ENCODE measurements at places on chromosomes 1 and 21.

DNA sequence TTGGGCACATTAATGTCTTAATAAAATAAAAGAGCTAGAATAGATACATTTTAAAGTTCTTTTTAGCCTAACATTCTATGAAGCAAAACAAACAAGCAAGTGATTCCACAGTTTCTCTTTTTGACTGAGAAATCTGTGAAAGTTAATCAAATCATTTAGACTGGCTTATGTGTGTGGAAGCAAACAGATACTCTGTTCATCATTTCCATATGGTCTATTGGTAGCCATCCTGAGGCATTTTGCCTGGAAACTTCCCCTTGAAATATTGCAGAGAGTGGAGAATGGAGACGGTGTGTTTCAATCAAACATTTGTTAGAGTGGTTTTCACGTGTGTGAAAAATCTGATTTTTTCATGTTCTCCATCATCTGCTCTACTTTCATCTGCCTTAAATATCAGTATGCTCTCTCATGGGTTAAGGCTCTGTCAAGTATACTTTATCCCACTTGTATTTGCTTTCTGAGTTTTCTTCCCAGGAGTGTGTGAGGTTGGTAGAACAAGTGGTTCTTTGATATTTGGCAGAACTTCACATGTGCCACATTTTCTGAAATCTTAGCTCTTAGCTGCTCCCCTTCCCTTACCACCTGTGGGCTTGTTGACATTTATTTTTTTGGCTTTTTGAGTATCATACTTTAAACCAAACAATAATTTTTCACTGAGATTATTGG lies 139.1 kb upstream of the PTGFR start:
- DNase-seq, result no peak

GRCh38 chr1:7620196-7620595 lies 150.9 kb upstream of the VAMP3 start:
- DNase-seq, result no peak

DNA sequence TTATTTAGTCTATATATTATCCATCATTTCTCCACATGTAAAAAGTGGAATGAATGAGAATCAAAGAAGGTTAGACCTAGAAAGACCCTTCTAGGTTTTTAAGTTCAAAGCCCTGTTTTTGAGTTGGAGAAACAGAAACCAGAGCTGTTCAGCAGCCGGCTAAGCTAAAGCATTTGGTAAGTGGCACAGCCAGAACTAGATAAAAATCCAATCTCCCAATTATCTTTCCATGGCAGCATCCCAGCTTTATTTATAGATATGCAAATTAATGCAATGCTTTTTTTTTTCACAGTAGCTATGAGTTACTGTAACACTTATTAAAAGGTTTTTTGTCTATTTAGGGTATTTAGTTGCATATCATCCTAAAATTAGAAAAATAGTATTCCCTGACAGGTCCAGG lies 85.1 kb downstream of the NIBAN1 start:
- no peak for DNase-seq

GRCh38 chr1:20093940-20094391 lies 24.0 kb downstream of the PLA2G5 start:
- no peak for DNase-seq

DNA sequence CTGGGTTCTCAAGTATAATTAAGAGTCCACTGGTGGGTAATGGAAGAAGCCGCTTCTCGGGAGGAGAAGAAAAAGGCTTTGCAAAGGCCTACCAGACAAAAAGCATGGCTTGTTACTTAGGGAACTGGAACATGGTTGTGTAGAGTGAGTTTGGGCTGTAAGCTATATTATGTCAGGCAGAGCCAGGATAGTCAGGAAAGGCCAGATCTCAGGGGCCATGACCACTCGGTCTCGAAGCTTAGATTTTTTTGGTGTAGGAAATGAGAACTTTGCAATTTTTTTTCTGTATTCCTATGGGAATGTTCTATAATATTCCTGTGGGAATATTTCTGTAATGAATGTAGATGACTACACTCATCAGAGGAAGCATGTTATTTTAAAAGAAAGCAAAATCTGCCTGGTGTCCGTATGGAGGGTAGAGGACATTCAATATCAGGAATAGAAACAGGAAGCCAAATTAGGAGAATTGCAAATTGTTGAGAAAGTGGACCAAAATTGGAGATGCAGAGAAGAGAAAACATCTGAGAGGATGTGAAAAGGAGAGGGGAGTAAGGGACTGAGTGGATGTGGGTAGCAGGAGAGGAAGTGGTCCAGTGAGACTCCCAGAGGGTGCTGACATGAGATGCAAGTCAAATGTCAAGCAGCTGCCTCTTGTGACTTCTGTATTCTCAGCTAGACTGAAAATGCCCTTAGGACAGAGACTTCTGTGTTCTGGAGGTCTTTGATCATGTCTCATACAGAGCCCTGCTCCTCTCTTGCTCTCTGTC lies 45.2 kb upstream of the HAO2 start:
- no peak for DNase-seq

- no peak for DNase-seq
These were observed 21.9 kb downstream of the SYNJ1 start for GRCh38 chr21:32705901-32706300.

GRCh38 chr1:107432108-107432507 lies 291.3 kb downstream of the NTNG1 start:
- DNase-seq, result no peak

- no peak for DNase-seq
These were observed 48.4 kb upstream of the PTPRC start for GRCh38 chr1:198590454-198590853.

DNA sequence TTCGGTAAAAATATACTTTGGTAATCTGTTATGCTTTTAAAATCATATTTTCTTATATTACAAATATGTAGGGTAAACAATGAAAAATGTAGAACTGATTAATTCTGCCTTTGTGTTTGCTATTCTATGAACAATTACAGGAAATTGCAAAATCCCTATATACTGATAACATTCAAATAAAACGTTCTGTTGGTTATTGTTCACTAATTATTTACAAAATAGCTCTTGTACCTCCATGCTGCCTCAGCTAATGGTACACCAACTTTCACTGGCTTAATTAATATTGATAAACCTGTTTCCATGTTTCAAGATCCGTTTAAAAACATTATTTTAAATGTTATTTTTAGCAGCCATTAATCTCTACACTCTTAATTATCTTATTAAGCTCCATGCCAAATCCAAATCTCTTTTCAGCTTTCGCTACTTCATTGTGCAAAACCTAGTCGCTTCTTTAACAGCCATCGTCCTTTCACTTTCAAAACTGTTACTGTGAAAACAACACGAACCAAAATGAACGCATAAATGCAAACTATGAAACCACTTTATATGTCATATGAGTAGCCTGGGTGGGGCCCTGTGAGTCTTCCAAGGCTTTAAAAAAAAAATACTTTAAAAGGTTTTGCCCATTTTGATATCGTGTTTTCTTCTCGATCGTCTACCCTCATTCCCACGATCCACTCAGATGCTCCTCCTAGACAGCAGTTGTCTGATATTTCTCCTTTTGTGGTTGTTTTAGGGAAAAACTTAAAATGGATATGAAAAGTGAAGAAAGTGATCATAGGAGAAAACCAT lies 807.1 kb downstream of the USP25 start:
- no peak for DNase-seq

GRCh38 chr1:181173761-181174447 lies 85.4 kb downstream of the IER5 start:
- no peak for DNase-seq

DNA sequence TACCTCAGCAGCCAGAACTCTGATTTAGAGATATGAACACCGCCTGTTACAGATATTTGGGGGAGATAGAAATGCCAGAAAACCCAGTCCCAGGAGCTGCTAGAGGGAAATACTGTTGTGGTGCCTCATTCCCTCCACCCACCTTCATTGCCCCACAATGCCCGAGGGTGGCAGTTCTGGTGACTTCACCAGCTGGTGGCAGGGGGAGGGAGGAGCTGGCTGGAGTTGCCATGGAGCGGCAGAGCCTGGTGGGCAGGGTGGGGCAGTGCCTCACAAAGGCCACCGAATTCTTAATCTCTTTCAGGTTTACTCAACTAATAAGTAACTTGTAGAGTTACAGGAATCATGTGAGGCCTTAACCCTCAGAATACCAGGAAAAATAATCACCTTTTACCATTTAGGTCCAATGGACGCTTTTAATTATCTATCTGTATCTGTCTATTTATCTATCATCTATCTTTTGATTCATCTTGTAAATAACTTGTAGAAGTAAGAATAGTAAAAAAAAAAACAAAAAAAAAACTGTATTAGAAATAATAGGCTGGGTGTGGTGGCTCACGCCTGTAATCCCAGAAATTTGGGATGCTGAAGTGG lies 11.7 kb upstream of the S100A11 start:
- DNase-seq, result no peak

GRCh38 chr21:33383056-33383888 lies 19.9 kb upstream of the IFNGR2 start:
- DNase-seq, result no peak

- DNase-seq, result no peak
These were observed 10.1 kb upstream of the TFF1 start for GRCh38 chr21:42376338-42376982.

- no peak for DNase-seq
These were observed 253.1 kb upstream of the ADGRL4 start for GRCh38 chr1:79259390-79260336.

- DNase-seq, result no peak
These were observed 57.9 kb upstream of the ENAH start for GRCh38 chr1:225710804-225711203.

DNA sequence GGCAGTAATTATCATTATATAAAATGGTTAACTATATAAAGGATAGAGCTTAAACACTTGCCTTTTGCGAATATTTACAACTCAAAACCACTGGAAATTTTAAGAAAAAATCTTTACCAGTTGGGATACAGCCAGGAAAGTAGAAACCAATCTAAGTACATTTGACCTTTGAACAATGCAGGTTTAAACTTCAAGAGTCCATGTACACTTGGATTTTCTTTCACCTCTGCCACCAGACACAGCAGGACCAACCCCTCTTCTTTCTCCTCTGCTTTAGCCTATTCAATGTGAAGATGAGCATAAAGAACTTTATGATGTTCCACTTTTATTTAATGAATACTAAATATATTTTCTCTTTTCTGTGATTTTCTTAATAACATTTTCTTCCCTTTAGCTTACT lies 361.1 kb downstream of the NEGR1 start:
- no peak for DNase-seq

GRCh38 chr1:155183775-155184221 lies 10.1 kb downstream of the TRIM46 start:
- no peak for DNase-seq

DNA sequence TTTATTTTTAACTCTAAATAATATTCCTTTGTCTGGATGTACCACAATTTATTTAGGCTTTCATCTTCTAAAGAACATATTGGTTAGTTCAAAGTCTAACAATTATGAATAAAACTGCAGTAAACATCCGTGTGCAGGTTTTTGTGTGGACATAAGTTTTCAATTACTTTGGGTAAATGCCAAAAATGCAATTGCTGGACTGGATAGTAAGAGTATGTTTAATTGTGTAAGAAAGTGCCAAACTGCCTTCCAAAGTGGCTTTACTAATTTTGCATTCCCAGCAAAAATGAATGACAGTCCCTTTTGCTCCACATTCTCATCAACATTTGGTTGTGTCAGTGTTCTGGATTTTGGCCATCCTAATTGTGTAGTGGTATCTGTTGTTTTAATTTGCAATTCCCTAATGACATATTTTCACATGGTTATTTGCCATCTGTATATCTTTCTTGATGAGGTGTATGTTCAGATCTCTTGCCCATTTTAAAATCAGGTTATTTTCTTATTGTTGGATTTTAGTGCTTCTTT lies 113.8 kb downstream of the DPYD start:
- DNase-seq, result no peak

DNA sequence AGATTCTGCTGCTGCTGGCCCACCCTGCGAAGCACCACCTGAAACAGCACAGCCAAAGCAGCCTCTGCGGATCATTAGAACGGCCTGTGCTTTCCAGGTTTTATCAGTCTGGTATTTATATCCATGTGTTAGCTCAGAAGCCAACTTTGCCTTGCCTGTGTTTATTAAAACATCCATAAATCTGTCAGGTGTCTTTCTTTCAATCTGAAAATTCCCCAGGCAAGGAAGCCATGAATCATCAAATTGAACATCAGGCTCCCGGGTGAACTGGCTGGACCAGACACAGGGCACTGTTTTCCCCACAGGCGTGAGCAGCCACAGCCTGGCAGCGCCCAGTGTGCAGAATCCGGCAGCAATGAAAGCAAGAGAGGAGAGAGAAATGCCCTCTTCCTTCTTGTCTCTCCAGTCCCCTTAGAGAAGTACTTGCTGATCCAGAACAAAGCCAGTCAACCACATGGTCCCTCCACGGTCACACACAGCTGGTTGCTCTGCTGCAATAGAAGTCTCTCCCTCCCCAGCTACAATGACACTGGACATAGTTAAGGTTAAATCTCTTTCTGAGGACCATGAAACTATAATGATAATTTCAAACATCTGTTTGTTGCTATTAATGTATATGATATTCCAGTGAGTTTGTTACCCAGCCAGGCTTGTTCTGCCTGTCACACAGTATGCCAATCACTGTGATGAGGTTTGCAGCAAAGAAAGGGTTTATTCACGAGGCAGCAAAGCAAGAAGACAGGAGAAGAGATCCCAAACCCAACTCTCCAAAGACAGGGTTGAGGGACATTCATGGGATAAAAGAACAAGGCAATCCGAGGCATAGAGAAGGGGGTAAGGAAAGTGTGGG lies 212.1 kb upstream of the FMN2 start:
- DNase-seq, result no peak

DNA sequence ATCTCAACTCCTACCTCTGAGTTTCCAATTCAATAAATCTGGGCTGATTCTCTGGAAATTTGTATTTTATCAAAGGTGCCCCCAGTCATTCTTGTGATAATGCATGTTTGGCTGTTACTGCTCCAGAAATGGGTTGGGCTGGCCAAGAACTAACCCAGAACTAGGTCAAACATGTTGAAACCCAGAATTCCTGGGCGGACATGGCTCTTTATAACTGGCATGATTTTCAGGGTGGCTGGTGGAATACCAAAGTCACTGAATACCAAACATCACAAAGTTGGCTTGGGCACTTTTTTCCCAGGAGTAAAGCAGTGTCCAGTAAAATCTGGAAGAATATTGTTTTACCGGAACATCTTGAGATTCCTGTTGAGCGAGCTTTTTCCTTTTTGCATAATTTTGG lies 89.4 kb upstream of the S1PR1 start:
- DNase-seq, result no peak

- no peak for DNase-seq
These were observed 2.0 kb upstream of the RABGAP1L start for GRCh38 chr1:174157157-174157806.

GRCh38 chr1:107702946-107703571 lies 261.9 kb downstream of the VAV3 start:
- DNase-seq, result no peak

All from NCI-H187 treated with DMSO at 0.1 percent for 48 hours (cell line).